HFF-Myc (cell line): ENCODE measurements at places on chromosomes 3 and 15.

DNA sequence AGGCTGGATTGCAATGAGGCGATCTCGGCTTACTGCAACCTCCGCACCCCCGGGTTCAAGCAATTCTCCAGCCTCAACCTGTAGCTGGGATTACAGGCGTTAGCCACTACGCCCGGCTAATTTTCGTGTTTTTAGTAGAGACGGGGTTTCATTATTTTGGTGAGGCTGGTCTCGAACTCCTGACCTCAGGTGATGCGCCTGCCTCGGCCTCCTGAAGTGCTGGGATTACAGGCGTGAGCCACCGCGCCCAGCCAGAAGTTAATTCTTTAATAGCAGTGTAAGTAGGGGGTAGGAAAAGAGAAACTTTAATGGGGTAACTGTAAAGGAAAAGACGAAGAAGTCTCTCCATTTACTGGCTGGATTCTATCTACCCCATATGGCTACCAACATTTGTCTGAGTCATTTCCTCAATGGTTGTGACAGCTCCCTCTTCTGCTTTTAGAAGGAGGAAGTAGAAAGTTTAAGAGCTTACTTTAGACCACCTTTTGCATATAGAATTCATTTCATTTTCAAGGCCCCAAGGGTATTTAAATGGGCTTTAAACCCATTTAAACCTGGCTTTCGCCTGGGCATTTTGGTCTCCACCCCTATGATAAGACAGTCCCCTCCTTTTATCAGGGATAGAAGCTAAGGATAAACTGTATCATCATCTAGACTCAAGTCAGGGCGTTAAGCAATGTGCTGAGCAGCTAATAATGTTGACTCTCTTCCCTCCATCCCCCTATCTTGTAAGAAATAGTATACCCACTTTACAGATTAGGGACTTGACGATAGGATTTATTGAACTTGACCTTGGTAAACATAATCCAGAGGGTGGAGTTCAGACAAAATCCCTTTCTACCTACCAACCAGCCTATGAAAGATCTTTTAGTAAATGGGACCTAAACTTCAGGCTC is 1.1 kb upstream of the CDV3 start:
- DNase-seq = no peak

GRCh38 chr3:72217570-72217969 is 432.6 kb upstream of the PROK2 start:
- no peak for DNase-seq

DNA sequence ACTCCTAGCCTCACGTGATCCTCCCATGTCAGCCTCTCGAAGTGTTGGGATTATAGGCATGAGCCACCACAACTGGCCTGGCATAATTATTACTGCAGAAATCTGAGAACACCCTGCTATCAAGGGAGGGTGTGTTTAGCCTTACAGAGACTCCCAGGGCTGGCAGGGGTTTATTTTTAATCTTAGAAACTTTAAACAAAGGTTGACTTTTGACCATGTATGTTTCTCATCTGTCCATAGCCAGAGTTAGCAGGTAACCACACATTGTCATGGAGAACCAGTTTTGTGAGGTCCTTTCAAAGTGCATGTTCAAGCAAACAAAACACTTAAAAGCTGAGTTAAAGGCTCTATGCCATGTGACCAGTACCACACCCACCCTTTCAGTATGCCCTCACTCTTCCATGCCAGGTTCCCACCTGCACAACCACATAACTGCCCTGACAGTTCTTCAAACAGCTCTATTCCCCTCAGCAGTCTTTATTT is 11.1 kb downstream of the SIAH2 start:
- no peak for DNase-seq

- DNase-seq = no peak
Measured at GRCh38 chr15:81182756-81183438, 13.8 kb upstream of the IL16 start.

DNA sequence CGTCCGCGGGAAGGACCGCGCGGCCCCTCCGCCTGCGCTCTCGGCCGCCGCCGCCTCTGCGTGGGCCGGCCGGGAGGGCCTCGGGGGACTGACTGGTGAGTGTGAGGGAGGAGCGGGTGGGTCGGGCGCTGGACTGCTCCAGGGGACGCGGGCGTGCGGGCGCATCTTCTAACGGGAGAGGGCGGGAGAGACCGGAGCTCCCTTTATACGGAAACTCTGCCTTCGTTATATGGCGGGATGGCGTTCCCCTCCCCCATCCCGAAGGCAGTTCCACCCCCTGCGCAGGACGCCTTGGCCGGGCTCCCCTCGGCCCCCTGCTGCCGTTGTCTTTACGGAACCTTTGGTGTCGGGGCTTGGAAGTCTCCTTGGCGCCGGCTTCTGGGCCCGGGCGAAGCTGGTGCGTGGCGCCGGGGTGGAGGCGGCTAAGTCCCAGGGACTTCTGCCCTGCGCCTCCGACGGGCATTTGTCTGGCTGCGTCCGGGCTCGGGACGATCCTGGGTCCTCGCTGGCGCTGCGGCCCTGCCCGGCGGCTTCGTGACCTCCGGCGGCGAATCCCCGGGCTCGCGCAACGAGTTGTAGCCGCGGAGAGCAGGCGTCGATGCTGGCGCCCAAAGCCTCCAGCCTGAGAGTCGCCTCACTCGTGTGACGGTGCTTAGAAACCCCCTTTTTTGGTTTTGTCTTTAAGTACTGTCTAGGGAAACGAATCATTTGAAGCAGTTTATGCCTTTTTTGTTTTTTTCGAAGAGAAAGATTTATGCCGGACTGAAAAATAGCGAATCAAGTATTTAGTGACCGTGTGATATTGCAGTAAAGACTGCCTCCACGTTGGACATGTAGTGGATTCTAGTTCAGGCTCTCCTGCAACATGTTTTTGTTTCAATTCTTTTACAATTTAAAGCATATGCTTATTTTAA is 623 bp downstream of the ZNF639 start:
- no peak for DNase-seq

DNA sequence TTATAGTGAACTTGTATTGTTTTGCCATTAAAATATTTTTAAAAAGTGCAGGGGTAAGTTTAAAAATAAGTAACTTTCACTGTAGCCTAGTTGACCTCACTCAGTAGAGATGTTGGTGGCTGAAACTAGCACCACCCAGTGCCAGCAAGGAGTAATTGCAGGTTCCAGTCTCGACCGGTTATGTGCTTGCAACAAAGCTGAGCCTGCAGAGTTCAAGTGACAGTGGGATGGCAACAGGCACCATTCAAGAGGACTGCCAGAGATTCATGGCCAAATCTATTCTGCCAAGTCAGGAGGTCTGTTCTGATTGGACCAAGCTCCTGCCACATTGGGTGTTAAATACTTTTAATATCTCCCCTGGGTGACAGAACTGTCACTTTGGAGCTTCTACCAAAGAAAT is 2.7 kb downstream of the ADAMTS7 start:
- DNase-seq = peak; percentile 24

DNA sequence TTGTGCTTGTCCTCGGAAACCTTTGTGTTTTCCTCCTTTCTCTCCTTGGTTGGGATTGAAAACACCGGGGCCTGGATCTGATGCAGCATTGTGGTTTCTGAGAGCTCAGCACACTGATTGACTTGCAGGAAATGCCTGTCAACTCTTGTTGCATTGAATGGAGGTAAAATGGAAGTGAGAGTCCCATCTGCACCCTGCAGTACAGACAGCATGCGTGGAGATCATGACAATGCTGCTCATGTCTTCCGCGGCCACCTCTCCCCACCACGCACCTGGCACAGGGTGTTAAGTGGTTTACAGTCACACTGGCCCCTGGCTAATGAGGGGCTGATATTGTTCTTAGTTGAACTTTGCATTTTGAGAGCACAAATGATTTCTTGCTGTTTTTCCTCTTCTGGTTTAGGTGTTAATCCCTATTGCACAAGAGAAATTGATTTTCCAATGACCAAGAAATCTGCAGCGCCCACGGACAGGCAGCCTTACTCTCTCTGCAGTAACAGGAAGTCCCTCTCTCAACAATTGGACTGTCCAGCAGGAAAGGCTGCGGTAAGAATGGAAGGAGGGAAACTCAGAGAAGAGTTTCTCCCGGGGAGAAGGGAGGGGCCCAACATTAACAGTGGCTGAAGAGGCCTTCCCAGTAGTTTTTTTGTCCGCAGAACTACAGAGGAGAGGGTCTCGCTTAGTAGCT is 58.5 kb downstream of the STARD5 start:
- no peak for DNase-seq

- no peak for DNase-seq
Measured at GRCh38 chr3:80099559-80100066, 331.8 kb upstream of the ROBO1 start.

DNA sequence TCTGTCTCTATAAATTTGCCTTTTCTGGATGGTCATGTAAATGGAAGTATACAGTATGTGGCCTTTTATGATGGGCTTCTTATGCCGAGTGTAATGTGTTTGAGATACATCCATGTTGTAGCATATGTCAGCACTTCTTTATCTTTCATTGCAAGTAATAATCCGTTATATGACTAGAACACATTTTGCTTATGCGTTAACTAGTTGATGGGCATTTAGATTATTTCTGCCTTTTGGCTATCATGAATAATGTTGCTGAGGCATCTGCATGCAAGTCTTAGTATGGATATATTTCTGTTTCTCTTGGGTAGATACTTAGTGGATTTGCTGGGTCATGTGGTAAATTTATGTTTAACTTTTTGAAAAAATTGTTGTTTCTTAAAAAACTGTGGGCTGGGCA is 19.7 kb downstream of the KAT2B start:
- no peak for DNase-seq

DNA sequence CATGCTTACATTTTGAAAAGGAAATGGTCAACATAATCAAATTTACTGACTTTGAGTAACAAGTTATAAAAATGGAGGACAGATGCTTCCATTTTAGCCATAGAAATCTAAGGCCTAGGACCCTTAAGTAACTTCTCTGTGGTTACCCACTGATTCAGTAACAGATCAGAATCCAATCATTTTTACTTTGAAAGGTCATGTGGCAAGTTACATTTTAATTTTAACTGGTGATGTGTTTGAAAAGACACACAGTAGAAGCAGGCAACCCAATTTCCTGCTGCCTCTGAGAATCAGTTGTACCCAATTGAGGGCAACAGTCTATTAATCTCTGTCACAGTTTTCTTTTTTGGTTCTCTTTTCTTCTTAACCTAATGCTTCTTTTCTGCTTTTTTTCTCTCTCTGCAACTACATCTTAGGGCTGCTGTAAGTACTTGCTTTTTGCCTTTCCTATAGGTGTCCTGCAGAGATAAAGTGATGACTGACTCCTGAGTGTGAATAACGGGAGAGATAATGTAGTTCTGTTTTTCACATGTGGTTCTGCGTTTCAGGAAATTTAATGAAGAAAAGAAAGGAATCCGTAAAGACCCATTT is 3.3 kb downstream of the ZWILCH start:
- no peak for DNase-seq

DNA sequence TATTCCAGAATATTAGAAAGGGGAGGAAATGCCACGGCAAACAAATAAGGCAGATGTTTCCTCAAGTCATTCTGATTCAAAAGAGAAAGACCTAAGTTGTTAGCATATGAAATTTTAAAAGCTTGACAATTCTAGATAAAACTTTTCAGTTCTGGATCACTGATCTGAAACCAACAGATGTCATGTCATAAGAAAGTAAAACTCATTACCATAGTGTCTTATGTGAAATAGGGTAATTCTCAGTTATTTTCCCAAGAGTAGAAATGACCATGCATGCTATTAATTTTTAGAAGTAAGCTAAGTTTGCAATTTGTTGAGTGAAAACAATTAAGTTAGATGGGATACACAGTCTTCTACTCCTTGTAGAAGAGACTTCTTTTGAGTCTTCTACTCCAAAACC is 630.3 kb downstream of the NAALADL2 start:
- no peak for DNase-seq

GRCh38 chr3:71709908-71710511 is 15.2 kb downstream of the EIF4E3 start:
- DNase-seq = no peak

- no peak for DNase-seq
Measured at GRCh38 chr3:9390265-9390888, 7.0 kb upstream of the SETD5 start.
